ENCODE measurements at places on chromosomes 3 and 15.

GRCh38 chr15:44568338-44568737 is 31.4 kb downstream of the EIF3J start:
- DNase-seq, result no peak

GRCh38 chr3:127254730-127255129 is 33.1 kb downstream of the PRR20G start:
- DNase-seq, result no peak

DNA sequence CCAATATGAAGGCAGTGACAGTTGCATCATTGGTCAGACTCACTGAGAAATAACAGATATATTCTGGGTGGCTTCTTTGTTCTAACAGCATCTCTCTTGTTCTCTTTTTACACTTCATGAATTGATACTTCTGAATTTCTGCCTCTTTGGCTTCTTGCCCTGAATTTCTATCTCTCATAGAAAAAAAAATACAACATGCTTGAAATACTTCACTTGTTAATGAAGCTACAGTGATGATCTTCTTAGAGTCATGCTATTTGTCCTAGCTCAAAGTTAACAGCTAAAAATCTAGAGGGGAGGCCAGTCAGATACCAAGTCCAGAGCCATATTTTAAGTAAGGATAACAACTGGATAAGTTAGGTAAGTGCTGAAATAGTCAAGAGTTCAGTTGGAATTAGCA is 597.2 kb upstream of the AGTR1 start:
- DNase-seq, result no peak

DNA sequence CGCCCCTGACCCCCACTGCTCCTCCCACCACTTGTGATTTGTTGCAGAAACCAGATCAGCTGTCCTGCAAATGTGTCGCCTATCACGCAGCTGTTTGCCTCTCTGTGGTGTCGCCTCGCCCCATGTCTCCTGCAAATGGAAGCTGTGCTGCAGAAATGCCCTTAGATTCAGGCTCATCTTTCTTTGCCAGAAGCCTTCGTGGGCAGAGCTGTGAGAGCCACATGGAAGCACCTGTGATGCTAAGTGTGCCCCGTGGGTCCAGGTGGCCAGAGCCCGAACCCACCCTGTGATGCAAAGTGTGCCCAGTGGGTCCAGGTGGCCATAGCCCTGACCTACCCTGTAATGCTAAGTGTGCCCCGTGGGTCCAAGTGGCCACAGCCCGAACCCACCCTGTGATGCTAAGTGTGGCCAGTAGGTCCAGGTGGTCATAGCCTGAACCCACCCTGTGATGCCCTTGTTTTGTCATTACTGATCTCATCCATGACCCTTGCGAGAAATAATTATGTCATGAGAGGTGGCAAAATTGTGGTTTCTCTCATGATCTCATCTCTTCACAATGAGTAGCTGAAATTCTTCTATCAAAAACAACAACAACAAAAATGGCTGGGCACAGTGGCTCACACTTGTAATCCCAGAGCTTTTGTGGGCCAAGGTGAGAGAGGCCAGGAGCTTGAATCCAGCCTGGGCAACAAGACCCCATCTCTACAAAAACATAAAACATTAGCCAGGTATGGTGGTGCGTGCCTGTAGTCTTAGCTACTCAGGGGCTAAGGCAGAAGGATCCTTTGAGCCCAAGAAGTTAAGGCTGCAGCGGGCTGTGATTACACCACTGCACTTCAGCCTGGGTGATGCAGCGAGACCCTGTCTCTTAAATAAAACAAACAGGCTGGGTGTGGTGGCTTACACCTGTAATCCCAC is 187.4 kb downstream of the GOLGA6L6 start:
- DNase-seq, result no peak

GRCh38 chr3:63135367-63135766 is 142.7 kb upstream of the SYNPR start:
- no peak for DNase-seq

DNA sequence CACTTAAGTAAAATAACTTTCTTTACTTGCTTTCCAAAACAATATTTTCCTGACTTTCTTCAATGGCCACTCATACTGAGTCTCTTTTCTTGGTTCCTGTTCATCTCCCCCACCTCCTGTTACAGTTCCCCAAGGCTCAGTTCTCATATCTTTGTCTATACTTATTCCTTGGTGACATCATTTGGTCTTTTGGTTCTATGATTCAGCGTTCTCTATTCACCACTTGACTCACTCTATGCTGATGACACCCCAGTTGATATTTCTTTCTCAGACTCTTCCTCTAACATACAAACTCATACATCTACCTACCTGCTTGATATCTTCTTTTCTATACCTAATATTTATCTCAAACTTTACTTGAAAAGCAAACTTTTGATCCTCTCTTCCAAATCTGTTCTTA is 85.0 kb upstream of the P3H2 start:
- no peak for DNase-seq

DNA sequence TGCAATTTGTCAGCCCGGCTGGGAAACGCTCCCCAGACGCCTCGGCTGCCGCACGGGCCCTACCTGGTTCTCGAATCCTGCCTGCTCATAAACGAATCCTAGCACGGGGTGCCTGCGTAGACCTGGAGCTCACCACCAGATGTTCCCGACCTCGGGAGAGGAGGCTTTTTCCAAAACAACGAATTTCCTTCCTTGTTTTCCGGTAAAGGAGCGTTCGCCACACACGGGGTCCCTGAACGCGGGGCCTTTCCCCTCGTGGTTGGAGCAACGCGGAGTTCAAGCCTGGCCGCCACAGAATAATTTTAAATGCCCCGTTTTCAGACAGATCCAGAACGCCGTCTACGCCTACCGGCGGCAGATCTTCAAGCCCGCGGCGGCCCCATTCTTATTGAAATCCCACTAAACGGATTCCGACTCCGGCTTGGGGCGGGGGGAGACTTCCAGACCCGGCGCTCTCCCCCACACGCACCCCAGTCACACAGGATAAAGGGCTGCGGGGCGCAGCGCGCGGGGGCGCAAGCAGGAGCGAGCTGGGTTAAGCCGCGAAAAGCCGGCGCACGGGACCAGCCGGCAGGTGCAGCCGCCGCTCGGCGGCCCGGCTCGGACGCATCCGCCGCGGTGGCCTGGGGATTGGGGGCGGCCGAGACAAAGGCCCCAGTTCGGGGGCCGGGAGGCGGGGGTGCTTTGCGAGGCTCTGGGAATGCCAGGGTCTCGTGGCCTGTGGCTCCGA is 895 bp downstream of the GATA2 start:
- no peak for DNase-seq

DNA sequence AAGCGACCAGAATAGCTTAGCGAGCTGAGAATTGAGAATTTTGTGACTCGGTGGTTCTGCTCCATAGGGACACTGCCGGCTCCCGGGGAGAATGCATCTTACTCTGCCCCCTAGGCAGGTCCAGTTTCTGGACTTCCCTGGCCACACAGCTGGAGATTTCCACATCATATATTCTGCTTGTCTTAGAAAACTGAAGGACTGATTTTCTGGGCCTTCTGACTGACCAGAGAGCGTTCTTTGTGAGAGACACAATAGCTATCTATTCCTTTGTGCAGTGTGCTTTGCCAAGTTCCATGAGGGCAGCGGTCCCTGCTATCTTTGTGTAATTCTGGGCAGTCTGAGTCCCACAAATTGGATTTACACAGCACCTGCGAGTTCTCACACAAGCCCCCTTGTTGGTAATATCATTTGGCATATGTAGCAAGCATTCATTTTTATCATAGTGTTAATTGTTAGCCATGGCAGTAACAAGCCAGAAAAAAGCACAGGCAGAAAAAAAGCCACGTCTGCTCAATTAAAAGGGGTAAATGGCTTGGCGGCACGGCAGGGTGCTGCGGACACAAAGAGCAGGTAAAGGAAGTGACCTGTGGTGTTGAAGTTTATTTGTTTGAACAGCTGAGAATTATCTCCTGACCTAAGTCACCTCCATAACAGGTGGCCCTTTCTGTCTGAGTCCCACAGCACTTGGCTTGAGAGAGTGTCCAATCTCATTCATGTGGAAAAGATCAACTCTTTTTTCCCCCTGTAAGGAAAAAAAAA is 688.7 kb downstream of the TUSC7 start:
- no peak for DNase-seq

DNA sequence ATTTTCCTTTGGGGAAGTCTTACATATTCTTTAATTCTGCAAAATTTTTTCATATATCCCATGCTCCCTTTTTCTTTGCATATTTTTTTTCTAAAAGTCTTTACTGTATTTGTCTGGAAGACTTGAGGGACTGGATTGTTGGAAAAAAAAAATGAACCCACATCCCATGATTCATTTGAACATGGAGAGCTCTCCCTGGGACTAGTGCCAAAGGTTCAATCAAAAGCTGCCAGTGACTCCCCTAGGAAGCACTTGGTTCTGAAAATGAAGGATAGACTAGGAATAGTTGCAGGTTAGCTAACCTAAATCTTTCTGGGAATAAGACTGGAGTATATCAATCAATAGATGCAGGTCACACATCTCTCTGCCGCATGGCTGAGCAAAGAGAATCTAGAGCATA is 16.4 kb upstream of the BNC1 start:
- DNase-seq, result no peak

GRCh38 chr3:193911784-193912340 is 224.1 kb upstream of the HES1 start:
- no peak for DNase-seq

- no peak for DNase-seq
These were observed 27.4 kb downstream of the GOLIM4 start for GRCh38 chr3:168068346-168068745.

GRCh38 chr3:126131881-126132750 is 48.2 kb upstream of the SLC41A3 start:
- no peak for DNase-seq

DNA sequence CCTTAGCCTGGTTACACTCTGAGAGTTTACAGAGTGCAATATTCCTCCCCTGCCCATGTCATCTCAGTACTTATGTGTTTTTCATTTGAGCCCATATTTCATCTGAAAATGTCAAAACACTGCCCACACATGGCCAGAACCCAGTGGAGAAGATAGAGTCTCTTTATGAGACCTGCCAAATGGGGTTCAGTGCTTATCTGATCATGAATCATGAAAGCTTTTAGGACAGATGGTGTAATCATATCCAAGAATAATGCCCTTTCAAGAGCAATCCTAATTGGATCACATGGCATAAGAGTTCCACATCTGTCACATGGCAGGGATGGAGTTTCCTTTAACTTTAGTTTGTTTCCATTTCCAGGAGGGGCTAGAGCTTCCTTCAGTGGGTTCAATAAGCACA is 77.2 kb upstream of the AGBL1 start:
- no peak for DNase-seq

DNA sequence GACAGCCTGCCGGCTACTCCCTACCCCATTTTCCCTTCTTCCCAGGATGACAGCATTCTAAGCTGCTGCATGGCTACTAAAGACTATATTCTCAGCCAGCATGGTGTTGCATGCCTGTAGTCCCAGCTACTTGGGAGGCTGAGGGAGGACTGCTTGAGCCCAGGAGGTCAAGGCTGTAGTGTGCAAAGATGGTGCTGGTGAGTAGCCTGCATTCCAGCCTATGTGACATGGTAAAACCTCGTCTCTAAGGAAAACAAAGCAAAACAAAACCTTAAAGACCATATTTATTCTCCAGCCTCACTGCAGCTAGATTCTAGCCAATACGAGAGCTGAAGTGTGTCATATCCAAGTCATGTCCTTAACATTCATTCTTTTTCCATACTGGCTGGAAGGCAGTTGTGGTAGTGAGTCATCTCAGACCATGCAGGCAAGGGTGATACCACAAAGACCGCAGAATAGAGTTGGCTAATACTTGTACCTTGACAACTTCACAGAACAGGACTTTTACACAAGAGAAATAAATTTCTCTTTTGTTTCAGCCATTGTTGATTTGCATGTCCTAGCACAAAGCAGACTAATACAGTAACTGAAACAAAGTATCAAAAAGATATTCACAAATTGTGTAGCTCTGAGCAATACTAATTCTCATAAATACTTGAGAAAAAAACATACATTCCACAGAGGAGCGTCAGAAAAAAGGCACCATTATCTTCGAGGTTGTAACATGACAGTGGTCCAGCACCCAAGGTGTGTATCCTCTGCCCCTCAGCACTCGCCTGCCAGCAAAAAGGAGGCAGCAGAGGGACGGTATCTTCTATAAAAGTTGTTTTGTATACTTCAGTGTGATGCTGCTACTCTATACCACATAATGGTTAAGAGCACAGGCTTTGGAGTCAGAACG is 14.8 kb downstream of the PBRM1 start:
- peak; percentile 32 for DNase-seq

- peak; percentile 69 for DNase-seq
These were observed 3.6 kb downstream of the BCL6 start for GRCh38 chr3:187741403-187742350.

DNA sequence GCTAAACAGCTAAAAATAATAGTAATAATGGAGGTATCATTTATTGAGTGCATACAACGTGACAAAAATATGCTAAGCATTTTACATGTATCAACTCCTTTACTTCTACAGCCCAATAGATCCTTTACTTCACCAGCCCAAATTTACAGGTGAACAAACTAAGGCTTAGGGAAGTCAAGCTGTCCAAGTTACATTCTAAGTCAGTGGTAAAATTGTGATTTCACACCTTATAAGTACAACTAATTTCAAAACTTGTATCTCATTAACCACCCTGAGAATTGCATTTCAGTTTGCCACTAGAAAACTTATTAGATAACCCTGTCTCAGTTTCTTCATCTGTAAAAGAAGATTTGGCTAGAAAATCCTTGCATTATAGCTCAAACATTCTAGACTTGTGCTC is 10.7 kb downstream of the SLC33A1 start:
- no peak for DNase-seq

- no peak for DNase-seq
These were observed 20.8 kb downstream of the HTR3C start for GRCh38 chr3:184073621-184074020.

- no peak for DNase-seq
These were observed 30.7 kb downstream of the MESD start for GRCh38 chr15:80958818-80959495.

DNA sequence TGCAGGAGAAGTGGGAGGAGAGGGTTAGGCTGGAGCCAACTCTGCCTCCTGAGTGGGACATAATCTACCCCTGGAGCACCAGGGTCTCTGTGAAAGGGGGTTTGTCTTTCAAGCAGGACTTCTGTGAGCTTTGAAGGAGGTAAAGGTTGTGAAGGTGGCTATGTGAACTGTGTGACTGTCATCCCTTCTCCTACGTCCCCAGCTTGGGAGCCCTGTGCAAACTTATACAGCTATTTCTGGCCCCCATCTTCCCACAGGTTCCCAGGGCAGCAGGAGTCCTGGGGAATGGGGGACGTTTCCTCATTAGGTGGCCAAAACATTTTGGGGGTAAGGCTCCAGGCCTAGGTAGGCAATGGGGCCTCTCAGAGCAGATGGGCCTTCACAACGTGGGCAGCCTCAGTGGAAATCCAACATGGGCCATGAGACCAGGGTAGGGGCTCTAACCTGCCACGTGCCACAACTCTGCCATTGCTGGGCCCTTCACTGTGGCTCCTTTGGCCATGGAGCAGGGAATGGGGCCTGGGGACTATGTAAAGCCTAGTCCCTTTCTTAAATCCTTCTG is 3.5 kb downstream of the VIPR1 start:
- no peak for DNase-seq

- DNase-seq, result no peak
These were observed 123.4 kb upstream of the MEF2A start for GRCh38 chr15:99442252-99442897.

- DNase-seq, result peak; percentile 42
These were observed 1.0 kb upstream of the IGF2BP2 start for GRCh38 chr3:185825639-185826481.
